ENCODE measurements at places on chromosomes 6 and 20. TPM values are rescaled to one million over a fixed set of nuclear protein-coding genes. Genes with fewer than 3 reads are reported as not detected.

DNA sequence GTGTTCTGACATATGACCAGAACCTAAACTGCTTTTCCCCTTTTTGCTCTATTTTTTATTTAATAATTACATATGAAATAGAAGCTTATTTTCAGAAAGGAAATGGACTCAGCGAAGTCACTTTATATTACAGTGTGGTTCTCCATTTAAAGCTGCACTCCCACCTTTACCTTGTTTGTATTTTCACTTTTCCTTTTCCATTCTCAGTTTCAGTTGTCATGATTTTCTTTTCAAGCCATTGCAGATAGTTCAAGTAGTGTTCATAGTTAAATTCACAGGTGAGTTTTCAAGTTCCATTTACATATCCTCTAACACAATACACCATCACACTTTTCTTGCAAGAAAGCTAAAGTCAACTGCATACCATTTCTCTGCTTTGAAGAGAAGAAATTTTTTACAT, 400.2 kb downstream of the HACE1 start:
- no peak overlapping the region for H3K27ac ChIP-seq
- DNase-seq, result no peak
- no peaks in the 10 kb centered on the region for H3K27me3 ChIP-seq

Gene TRIM31
- total RNA-seq, result 6.3 TPM

Gene HSPA12B
- total RNA-seq, result 3.4 TPM

Gene ADGRB3
- total RNA-seq, result 2.2 TPM

Gene HLA-DRB1
- 60.6 TPM for total RNA-seq

DNA sequence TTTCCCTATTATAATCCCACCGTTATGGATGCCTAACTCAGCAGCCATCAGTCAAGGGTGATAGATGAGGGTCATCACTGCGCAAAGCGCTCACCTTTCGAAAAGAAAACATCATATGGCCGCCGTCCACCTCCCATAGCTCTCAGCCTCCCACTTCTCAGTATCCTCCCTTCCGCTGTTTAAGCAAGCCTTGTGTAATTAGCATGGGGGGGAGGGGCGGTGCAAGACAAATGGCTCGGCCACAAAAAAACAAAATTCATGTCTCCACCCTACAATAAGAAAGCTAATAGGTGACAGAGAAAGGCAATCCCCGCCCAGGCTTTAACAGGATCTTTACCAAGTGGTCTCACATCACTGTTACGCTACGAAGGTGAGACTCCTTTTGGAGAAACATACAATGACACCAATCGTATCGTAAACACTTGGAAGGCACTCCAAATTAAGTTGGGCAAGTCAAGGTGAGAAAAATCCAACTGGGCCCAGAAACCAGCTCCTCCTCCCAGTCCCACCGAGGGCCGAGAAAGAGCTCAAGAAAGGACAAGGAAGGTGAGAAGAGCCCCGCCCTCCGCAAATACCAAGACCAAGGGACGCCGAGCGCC, 645 bp downstream of the DDX39B start:
- no peaks in the 10 kb centered on the region for H3K27me3 ChIP-seq
- H3K36me3 ChIP-seq, result peaks cover 1% of the 10 kb centered on the region
- peak overlapping the region; percentile 99 for H3K27ac ChIP-seq

Gene HUS1B
- 0.33 TPM for total RNA-seq
